ENCODE measurements at places on chromosomes 6 and 20. TPM values are rescaled to one million over a fixed set of nuclear protein-coding genes. Genes with fewer than 3 reads are reported as not detected.

- H3K27me3 ChIP-seq = no peaks in the 10 kb centered on the region
- no peak overlapping the region for H3K4me3 ChIP-seq
- H3K4me1 ChIP-seq = no peaks in the 10 kb centered on the region
- DNase-seq = no peak
Observed at GRCh38 chr6:153624528-153624927, 414.5 kb upstream of the OPRM1 start.

DNA sequence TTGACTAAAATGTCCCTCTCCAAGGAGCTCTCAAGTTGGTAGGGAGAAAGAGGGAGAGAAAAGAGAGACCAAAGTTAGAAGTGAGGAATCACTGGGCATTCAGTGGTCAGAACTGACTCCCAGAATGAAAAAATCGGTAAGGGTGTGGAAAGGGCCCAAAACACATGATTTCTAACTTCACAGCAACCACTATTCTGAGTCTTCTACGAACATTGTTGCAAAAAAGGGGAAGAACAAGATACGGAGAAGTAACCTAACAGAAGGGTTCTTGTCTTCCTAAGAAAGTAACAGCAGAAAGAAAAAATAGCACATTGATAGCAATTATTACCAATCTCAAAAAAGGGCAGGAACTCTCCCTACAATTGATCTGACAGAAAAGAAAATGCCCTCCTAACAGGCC lies 65.6 kb downstream of the ATP9A start:
- H3K27me3 ChIP-seq = no peaks in the 10 kb centered on the region
- H3K27ac ChIP-seq = no peak overlapping the region
- H3K4me3 ChIP-seq = no peak overlapping the region
- DNase-seq = no peak

DNA sequence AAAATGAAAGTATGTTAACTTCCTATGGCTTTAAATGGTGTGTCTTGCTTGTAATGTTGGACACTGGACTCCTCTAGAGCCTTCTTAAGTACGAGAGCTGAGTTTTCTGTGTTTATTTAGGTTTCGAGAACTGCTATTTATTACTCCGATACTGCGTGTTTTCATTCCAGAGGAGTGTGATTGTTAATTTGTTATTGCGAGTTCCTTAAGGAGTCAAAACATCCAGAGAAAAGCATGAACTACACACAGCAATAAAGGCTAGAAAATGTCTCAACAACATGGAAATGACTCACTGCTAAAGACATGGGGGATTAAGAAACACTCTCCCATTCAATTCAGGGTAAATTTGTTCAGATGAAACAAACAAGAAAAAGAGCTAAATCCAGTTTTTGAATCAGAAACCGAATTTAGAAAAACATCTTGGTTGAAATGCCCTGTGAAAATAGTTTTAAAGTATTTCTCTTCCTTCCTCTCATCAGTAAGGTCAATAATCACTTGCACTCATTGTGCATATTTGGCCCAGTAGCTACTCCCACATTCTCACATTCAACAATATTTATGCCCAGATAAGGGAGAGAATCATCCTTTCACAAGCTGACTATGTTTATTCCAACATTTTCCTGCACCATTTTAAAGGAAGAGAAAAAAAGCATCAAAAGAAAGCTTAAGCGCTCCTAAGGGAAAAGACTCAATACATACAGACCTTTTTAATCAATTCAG lies 36.0 kb downstream of the ATXN1 start:
- no peaks in the 10 kb centered on the region for H3K27me3 ChIP-seq
- DNase-seq = no peak
- peak overlapping the region; percentile 73 for H3K27ac ChIP-seq
- no peaks in the 10 kb centered on the region for H3K36me3 ChIP-seq
- H3K4me3 ChIP-seq = no peak overlapping the region
- H3K4me1 ChIP-seq = peaks cover 16% of the 10 kb centered on the region

CFAP61 gene
- 15.4 TPM for total RNA-seq

All from lung (tissue), 17 donors.